ENCODE measurements at places on chromosomes 7 and 10. TPM values are rescaled to one million over a fixed set of nuclear protein-coding genes. Genes with fewer than 3 reads are reported as not detected.
A peak's percentile ranks its signal among the peaks of the same experiment; 100 is the strongest.

CPA4 gene
- not detected for polyA plus RNA-seq

NPFFR1 gene
- 0.22 TPM for polyA plus RNA-seq

LRRD1 gene
- polyA plus RNA-seq = 0.13 TPM

FGFBP3 gene
- polyA plus RNA-seq = 0.22 TPM

CALML5 gene
- not detected for polyA plus RNA-seq

HOXA5 gene
- 0.45 TPM for polyA plus RNA-seq

SGCE gene
- not detected for polyA plus RNA-seq

PRSS37 gene
- polyA plus RNA-seq = not detected

GRCh38 chr10:44278837-44279324 is 106.0 kb downstream of the CXCL12 start:
- H3K27ac ChIP-seq = no peak overlapping the region
- H3K4me3 ChIP-seq = no peak overlapping the region
- no peak for DNase-seq
- no peaks in the 10 kb centered on the region for H3K27me3 ChIP-seq

- no peaks in the 10 kb centered on the region for H3K27me3 ChIP-seq
- no peaks in the 10 kb centered on the region for H3K36me3 ChIP-seq
- H3K27ac ChIP-seq = no peak overlapping the region
- no peak for DNase-seq
- H3K4me3 ChIP-seq = no peak overlapping the region
These were observed 158.2 kb upstream of the FOXK1 start for GRCh38 chr7:4523873-4524272.

DNA sequence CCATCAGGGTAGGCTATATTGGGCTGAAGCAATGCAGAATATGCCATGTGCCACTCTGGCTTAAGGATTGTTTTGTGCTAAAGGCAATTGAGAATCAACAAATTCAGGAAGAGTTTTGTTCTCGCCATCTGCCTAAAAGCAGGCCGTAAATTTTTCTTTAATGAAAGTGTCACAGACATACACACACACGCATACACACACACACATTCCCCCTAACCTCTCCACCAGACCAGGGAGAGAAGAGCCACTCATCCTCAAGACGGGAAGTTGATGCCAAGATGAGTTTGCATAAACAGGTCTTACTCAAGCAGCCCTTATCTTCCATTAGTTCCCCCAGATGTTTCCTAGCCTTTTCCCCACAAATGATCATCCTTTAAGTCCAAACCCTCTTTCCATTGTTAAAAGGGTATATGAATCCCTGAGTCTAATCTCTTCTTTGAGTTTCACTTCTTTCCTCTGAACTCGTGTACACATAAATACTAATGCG is 59.6 kb upstream of the TRIM24 start:
- H3K27ac ChIP-seq = no peak overlapping the region
- DNase-seq = no peak
- H3K36me3 ChIP-seq = no peaks in the 10 kb centered on the region
- H3K4me3 ChIP-seq = no peak overlapping the region

GRCh38 chr7:119572132-119572531 is 700.8 kb upstream of the KCND2 start:
- H3K4me1 ChIP-seq = no peaks in the 10 kb centered on the region
- no peaks in the 10 kb centered on the region for H3K36me3 ChIP-seq
- no peak for DNase-seq
- H3K27ac ChIP-seq = no peak overlapping the region
- no peaks in the 10 kb centered on the region for H3K27me3 ChIP-seq

DNA sequence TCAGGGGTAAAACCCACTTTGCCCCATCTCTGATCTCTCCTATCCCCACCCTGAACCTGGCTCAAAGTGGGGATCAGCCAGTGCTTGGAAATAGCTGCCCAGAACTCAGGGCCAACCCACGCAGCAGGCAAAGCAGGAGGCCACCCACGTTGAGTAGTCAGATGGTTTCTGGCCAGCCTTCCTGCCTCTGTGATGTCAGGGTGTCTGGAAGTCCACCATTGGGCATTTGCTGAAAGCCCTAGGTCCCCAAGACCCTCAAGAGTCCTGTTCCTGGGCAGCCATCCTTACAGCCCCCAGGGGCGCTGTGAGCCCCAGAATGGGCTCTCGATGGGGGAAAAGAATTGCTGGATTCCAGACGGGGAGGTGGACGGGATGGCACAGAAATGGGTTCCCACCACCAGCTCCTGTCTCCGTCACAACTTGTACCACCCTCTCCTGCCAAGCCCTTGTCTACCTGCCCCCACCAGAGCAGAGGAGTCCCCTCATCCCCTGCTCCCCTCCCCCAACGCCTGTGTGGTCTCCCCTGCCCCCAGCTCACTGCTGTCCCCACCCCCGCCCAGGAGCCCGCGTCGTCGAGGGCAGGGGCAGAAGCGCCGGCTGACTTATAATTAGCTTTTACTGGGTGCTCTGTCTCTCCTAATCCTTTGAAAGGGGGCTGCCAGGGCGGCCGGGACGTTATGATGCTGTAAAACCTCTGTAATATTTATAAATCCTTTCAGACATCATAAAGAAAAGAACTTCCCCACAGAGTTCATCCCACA is 3.9 kb downstream of the MYL10 start:
- no peak overlapping the region for H3K27ac ChIP-seq
- DNase-seq = no peak
- no peaks in the 10 kb centered on the region for H3K36me3 ChIP-seq
- no peak overlapping the region for H3K4me3 ChIP-seq

- no peak overlapping the region for H3K4me3 ChIP-seq
- no peaks in the 10 kb centered on the region for H3K36me3 ChIP-seq
- H3K27ac ChIP-seq = no peak overlapping the region
- DNase-seq = no peak
These were observed 1035.9 kb upstream of the AUTS2 start for GRCh38 chr7:68562323-68562899.

DNA sequence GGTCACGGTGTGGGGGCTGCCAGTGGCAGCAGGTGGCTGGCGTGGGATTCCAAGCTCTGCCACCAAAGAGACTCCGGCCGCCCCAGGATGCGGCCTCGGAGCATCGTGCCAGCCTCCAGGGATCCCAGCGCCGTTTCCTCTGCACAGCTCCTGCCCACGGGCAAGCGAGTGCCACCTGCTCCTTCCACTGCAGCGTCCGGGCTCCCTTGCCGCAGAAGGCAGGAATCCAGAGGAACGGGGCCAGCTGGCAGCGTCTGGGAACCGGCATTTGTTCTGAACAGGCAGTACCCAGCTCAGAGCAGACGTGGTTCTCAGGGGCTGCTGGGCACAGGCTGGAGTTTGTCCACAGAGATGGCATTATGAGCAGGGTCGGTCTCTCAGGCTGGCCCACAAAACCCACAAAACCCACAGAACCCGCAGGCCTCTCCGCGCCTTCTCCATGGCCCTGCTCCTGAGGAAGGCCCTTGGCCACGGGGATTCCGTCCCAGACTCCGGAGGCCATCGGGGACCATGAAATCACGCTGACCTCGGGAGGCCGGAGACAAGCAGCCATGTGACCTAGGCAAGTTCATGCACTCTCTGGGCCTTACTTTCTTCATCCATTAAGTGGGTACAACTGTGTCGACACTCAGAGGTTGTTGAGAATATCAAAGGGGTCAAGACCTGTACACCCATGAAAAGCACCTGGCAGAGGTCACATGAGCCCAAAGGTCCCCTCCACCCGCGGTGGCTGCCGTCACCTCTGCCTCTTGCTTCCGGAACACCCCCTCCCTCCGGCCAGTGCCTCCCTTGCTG is 72.1 kb upstream of the TNRC18 start:
- DNase-seq = no peak
- H3K27me3 ChIP-seq = no peaks in the 10 kb centered on the region
- no peaks in the 10 kb centered on the region for H3K4me1 ChIP-seq
- H3K4me3 ChIP-seq = no peak overlapping the region
- H3K27ac ChIP-seq = no peak overlapping the region
- H3K36me3 ChIP-seq = peaks cover 3% of the 10 kb centered on the region

- no peak for DNase-seq
- no peaks in the 10 kb centered on the region for H3K4me1 ChIP-seq
- no peak overlapping the region for H3K4me3 ChIP-seq
- H3K27me3 ChIP-seq = no peaks in the 10 kb centered on the region
These were observed 60.3 kb upstream of the FOXP2 start for GRCh38 chr7:114354306-114354705.

- no peaks in the 10 kb centered on the region for H3K27me3 ChIP-seq
- no peaks in the 10 kb centered on the region for H3K4me1 ChIP-seq
- H3K4me3 ChIP-seq = no peak overlapping the region
These were observed 195.6 kb upstream of the AUTS2 start for GRCh38 chr7:69402696-69403095.

DNA sequence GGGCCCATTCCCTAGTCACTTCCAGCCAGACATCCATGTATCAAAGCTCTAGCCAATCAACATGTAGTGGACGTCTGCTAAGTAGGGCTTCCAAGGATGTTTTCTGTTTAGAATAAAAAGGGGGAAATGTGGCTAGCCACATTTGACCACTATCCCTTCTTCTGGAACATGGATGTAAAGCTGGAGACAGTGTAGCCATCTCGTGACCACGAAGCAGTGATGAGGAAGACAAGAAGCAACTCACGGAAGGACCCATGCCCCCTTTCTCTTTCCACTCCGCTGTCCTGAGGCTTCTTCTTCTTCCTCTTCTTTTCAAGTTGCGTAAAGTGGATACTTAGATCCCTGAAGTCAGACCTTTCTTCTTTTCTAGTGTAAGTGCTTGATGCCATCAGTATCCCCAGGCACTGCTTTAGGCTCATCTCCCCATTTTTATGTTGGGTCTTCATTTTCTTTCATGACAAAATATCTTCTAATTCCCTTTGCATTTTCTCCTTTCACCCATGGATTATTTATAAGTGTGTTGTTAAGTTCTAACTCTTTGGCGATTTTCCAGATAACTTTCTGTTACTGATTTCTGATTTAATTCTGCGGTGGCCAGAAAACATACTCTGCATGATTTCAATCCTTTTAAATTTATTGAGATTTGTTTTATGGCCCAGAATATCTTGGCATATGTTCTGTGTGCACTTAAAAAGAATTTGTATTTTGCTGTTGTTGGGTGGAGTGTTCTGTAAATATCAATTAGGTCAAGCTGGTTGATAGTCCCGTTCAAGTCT is 594.5 kb downstream of the SDK1 start:
- no peak overlapping the region for H3K27ac ChIP-seq
- H3K27me3 ChIP-seq = no peaks in the 10 kb centered on the region
- H3K36me3 ChIP-seq = no peaks in the 10 kb centered on the region
- DNase-seq = no peak
- no peak overlapping the region for H3K4me3 ChIP-seq

- H3K4me3 ChIP-seq = no peak overlapping the region
- DNase-seq = no peak
- no peak overlapping the region for H3K27ac ChIP-seq
- H3K27me3 ChIP-seq = no peaks in the 10 kb centered on the region
- no peaks in the 10 kb centered on the region for H3K4me1 ChIP-seq
These were observed 419.5 kb downstream of the PAXIP1 start for GRCh38 chr7:154583454-154583853.

DNA sequence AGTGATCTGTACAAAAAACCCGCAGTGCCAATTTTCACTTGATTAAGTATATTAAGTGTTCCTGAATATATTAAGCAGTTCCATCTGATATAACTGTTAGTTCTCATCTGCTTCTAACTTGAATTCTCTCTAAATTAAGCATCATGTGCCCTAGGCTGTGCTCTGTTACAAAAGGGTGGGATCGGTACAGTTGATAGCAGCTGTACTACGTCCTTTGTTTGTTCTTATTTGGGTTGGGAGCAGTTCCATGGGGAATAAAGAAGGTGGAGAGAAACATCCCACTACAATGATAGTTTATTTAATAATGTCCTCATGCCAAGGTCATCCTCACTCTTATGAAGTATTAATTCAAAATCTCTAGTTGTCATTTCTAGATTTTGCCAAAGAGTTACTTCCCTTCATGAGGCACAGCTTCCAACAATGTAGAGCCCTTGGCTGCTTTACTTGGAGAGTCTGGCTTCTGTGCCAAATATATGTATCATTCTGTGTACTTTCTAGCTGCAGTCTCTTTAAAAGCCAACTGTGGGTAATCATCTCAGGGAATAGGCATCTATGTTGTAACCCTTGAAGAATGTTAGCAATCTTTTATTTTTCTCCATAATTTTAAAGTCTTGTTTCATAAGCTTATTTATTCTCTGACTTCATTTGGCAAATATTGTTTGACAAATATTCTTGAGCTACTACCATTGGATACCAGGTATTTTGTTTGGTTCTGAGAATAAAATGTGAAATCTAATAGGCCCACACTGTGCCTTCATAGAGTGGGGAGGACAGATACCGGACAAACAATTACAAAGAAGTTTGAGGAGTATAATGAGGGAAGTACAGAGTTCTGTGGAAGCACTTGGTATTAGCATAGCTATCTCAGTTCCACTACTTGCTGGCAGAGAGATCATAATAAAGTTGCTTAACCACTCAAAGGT is 22.4 kb upstream of the AHR start:
- DNase-seq = peak; percentile 50
- peak overlapping the region; percentile 66 for H3K27ac ChIP-seq
- H3K36me3 ChIP-seq = no peaks in the 10 kb centered on the region
- H3K4me1 ChIP-seq = peaks cover 7% of the 10 kb centered on the region

GRCh38 chr10:61992059-61992460 is 90.6 kb downstream of the ARID5B start:
- no peak overlapping the region for H3K4me3 ChIP-seq
- H3K27me3 ChIP-seq = no peaks in the 10 kb centered on the region
- peaks cover 35% of the 10 kb centered on the region for H3K4me1 ChIP-seq
- DNase-seq = peak; percentile 58
- H3K27ac ChIP-seq = peak overlapping the region; percentile 75
- no peaks in the 10 kb centered on the region for H3K36me3 ChIP-seq

- no peaks in the 10 kb centered on the region for H3K4me1 ChIP-seq
- no peak overlapping the region for H3K4me3 ChIP-seq
- no peaks in the 10 kb centered on the region for H3K36me3 ChIP-seq
- H3K27ac ChIP-seq = no peak overlapping the region
- no peak for DNase-seq
These were observed 191.3 kb upstream of the RHOBTB1 start for GRCh38 chr10:61135276-61135721.

DNA sequence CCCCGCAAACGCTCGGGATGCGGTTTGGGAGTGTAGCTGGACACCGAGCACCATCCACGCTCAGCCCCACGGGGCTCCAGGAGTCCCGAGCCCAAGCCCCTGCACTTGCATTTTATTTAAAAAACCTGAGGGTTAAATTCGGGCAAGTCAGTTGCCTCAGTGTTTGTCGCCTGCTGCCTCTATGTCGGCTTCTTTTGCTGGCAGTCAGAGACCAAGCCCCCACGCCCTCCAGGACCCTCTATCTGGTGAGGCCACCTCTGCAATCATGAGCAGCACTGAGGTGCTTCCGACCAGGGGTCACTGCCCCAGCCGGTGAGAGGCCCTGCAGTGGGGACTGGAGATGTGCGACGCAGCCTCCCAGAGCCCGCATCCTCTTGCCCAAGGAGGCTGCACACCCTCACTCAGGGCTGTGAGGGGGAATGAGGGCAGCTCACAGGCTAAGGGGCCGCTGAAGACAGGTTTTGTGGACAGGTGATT is 13.3 kb upstream of the ZNF273 start:
- H3K4me1 ChIP-seq = no peaks in the 10 kb centered on the region
- H3K4me3 ChIP-seq = no peak overlapping the region
- no peaks in the 10 kb centered on the region for H3K36me3 ChIP-seq
- no peak overlapping the region for H3K27ac ChIP-seq
- peaks cover 46% of the 10 kb centered on the region for H3K27me3 ChIP-seq

Measured in small intestine (tissue), 16 donors.